ENCODE measurements at places on chromosomes 5 and 9.
A peak's percentile ranks its signal among the peaks of the same experiment; 100 is the strongest.

DNA sequence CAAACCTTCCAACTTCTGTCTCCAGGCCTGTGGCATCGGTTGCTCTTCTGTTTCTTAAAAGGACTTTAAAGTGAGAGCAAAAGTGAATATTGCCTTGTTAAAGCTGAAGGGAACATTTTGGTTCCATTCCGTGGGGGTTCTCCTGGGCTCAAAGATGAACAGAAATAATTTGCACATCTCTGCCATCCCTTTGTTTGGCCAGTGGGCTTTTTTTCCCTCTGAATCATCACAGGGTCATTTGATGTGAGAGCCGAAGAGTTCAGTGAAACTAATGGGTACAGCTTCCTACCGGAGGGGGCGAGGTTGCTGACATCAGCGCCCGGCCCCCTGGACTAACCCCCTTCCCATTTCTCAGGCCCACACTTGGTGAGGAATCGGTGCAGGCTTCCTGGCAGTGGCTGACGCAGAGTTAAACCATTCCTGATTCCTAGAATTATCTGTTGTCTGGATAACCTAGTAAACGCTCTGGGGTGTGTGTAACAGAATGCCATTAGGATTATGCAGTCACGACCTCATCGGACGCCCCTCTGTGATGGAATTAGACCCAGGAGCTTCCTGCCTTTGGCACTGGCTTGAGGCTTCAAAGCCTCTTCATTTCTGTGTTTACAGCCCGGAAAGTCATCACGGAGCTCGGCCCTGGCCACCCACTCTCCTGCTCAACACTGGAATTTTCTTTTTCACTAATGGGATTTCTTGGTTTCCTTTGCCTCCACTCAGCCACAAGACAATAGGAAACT lies 61.6 kb upstream of the RPL26L1 start:
- DNase-seq, result peak; percentile 99

DNA sequence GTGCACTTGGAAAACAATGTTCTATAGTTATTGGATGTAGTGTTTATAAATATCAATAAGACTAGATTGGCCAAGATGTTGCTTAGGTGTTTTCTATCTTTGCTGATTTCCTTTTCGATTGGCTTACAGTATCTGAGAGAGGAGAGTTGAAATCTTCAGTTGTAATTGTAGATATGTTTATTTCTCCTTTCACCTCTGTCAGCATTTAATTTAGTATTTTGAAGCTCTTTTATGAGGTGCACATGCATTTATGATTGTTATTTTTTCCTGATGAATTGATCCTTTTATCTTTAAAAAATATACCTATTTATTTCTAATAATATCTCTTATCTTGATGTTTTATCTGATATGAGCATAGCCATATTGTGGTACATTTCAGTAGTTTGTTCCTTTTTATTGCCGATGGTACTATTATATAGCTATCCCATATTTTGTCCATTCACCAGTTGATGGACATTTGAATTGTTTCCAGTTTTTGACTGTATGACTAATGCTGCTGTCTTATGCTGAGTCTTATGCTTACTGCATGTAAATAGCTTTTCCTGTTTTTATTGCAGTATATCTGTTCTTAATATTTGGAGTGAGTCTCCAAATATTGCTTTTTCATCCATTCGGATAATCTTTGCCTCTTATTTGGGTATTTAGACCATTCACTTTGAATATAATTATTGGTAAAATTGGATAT lies 34.7 kb downstream of the ERCC6L2 start:
- no peak for DNase-seq

DNA sequence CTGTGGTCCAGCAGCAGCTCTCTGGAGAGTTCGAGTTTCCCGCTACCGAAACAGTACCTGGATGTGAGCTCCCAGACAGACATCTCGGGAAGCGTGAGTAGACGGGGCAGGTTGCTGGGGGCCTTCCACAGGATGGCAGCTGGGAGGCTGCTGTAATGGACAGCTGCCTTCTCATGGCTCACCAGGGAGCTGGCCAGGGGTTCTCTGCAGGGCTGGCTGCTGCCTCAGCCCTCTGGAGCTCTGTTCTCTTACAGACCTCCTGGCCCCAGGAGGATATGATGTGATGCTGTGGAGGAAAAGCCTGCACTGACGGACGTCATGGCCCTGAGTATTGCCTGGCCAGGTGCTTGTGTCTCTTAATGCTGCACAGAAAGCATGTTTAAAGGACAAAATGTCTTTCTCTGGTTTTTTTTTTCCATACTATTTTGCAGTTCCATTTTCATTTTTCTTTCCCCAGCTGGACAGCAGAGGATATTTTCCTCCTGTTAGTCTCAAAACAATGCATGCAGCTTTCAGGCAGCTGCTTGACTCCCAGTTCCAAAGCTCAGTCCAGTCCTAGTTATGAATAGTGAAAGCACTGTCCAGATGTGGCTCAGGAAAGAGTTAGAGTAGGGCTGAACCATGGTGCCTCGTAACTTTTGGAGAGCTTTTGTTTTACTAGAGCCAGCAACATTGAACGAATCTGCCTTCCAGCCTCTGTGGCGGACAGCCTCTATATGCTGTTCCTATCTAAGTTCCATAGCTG lies 77.5 kb upstream of the RARS1 start:
- DNase-seq, result no peak

DNA sequence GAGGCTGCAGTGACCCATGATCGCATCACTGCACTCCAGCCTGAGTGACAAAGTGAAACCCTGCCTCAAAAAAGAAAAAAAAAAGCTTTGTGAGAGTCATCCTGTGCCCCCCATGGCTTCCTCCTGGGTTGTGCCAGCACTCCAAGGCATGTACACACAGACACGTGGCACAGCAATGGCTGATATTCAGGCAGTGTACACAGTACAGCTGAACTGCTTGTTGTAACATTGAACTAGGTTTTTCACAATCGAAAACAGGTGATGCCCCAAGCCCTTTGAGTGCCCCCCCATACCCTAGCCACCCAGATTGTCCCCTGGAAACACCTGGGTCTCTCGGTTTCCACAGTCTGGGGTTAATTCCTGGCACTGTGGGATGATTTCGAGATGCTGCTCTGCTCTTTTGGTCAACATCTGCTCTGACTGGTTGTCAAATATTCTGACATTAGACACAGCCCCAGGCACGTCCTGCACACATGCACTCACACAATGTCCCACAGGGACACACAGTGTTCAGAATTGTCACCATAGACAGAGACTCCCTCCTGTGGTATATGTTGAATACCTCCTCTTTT lies 9.2 kb downstream of the SPINK4 start:
- DNase-seq, result no peak

- DNase-seq, result no peak
Observed at GRCh38 chr9:122371846-122372245, 1.0 kb downstream of the PTGS1 start.

DNA sequence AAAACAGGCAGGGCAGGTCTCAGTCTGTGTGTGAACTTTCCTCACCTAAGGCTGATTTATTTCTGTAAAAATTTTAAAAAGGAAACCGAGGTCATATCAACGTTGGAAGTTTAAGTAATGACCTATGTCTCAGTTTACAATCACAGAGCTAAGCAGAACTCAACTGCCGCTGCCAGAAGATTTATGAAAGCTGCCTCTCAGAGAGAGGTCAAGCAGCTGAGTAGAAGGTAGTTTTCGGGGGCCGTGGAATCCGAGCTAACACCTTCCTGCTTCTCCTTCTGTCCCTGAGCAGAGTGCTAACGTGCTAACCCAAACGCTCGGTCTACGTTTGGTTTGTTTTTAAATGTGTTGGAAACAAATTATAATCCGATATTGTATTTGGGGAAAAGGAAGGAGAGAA lies 11.1 kb downstream of the TTF1 start:
- DNase-seq, result no peak

DNA sequence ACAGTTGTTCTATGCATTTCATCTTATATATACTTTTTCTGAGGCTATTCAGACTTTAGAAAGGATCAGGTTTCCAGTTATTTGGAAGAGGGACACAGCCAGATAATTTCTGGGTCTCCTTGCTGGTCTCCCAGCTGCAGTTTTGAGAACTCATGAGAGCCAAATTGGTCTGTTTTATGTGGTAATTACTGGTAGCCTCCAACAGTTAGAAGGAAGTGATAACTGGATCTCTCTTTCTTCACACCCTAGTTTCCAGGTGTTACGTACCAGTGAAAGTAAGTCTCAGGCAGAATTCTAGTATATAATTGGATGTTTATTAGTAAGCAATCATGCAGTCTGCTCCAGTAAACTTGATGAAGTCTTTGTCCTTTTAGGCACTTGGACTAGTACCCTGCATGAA lies 63.2 kb upstream of the RPS23 start:
- DNase-seq, result no peak

DNA sequence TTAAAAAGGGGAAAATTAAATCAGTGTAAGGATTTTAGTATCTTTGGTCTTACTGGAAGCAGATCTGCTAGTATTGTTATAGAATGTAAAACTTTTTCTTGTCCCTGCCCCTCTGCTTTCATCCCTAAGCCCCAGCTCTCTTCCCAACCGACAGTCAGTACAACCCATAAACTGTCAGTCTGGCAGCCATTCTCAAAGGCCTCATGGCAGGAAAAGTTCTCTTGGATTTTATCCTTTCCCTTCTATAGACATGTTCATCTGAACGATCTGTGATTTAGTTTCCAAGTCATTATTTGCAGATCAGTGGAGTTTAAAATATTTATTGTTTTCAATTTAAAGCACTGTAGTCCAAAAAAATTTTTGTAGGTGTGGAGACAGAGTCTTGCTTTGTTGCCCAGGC lies 39.2 kb downstream of the ARRDC3 start:
- DNase-seq, result no peak

GRCh38 chr5:159414021-159414420 lies 83.7 kb upstream of the IL12B start:
- DNase-seq, result no peak

DNA sequence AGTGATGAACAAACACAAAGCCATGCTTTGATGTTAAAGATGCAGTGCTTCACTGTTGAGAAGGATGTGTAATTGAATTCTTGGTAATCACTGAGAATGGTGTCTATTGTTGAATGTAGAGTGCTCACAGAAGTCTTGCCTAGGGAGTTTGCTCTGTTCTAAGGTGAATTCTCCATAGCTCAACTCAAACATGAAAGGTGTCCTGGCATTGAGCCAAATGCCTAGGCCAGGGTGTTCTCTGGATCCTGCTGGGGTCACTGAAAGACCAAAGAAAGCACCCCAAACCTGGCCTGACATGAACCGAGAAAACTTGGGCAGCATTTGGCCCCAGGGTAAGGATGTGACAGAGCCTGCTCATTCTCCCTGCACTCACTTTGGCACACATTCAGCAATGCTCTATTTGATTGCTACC lies 217.3 kb downstream of the ARL15 start:
- DNase-seq, result no peak

DNA sequence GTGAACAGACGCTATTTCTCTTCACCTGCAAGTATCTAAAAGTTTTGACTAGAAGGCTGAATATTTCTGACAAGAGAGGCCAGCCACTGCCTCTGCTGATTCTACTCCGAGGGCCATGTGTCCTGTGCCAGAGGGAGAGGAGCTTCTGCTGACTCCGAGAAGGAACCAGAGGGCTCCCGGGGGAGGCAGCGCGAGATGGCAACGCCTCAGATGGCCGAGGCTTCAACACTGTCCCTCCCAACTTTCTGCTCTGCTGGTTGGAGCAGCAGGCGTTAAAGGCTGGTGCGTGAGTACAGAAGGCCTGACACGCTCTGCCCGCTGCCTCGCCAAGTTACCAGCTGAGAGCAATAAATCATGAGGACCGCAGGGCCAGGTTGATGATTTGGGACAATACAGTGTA lies 178.8 kb downstream of the GAPVD1 start:
- DNase-seq, result no peak

DNA sequence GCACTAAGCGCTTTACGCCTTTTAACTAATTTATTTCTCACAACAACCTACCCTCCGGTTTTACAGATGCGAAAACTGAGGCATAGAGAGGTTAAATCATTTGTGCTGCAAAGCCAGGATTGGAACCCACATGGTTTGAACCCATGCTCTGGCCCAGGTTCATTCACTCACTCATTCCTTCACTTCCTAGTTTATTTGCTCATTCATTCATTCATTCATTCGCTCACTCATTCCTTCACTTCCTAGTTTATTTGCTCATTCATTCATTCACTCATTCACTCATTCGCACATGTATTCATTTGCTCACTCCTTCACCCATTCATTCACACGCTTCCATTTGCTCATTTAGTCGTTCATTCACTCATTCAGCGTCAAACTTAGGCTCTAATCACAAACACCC lies 29.4 kb downstream of the NEURL1B start:
- DNase-seq, result no peak

DNA sequence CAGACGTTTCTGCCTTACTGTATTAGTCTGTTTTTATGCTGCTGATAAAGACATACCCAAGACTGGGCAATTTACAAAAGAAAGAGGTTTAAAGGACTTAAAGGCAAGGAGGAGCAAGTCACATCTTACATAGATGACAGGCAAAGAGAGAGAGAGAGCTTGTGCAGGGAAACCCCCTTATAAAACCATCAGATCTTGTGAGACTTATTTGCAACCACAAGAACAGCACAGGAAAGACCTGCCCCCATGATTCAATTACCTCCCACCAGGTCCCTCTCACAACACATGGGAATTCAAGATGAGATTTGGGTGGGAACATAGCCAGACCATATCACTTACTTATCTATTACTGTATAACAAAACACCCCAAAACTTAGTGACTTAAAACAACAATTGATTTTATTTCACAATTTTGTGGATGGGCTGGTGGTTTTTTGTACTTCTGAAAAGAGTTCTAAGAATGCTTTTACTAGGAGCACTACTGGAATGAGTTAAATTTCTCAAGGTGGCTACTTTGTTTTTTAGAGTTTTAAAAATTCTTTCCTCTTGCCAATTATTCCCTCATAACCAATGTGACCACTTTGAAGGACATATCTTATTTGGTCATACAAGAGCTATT lies 10.3 kb downstream of the RUSC2 start:
- peak; percentile 40 for DNase-seq

DNA sequence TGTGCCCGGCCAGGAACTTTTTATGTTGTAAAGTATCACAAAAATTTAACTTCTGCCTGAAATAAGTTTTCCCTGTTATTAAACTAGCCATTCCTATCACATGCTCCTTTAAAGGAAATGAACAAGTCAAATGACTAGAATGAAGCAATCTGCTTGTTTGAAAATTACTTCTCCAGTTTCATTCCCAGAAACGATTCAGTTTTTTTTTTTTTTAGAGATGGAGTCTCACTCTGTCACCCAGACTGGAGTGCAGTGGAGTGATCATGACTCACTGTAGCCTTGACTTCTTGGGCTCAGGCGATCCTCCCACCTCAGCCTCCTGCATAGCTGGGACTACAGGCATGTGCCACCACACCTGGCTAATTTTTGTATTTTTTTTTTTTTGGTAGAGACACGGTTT lies 13.3 kb upstream of the GNG10 start:
- no peak for DNase-seq

DNA sequence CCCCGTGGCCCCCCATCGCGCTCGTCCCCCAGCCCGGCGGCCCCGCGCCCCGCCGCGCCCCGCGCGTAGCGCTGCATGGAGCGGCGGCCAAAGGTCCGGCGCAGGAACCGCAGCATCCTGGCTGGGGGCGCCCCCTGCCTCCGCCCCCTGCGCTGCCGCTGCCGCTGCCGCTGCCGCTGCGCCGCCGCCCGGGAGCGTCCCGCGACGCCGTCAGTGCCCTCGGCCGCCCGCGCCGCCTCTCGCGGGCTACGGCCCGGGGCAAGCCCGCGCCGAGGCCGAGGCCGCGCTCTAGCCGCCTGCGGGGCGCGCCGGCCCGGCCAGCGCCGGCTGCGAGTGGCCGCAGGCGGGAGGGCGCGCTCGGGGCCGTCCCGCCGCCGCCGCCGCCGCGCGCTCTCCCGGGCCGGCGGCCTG lies 523 bp downstream of the EPB41L4B start:
- DNase-seq, result no peak
